ENCODE measurements at places on chromosomes 2 and 18. TPM values are rescaled to one million over a fixed set of nuclear protein-coding genes. Genes with fewer than 3 reads are reported as not detected.

The CCDC68 gene
- 1.1 TPM for total RNA-seq

The INHBB gene
- total RNA-seq = not detected

The CTNNA2 gene
- not detected for total RNA-seq

The C2orf66 gene
- total RNA-seq = not detected

The CYP27C1 gene
- total RNA-seq = not detected

The SMAD2 gene
- 33.4 TPM for total RNA-seq

The MYOM1 gene
- total RNA-seq = 0.13 TPM

The OSBPL6 gene
- total RNA-seq = not detected

The FTCDNL1 gene
- total RNA-seq = 0.69 TPM

The CHST10 gene
- total RNA-seq = not detected

The RGPD3 gene
- 0.03 TPM for total RNA-seq

The PRKAG3 gene
- not detected for total RNA-seq

GRCh38 chr2:2588777-2589176, 257.7 kb upstream of the MYT1L start:
- DNase-seq = no peak

- DNase-seq = no peak
These were observed 60.9 kb downstream of the SH3YL1 start for GRCh38 chr2:202945-203344.

DNA sequence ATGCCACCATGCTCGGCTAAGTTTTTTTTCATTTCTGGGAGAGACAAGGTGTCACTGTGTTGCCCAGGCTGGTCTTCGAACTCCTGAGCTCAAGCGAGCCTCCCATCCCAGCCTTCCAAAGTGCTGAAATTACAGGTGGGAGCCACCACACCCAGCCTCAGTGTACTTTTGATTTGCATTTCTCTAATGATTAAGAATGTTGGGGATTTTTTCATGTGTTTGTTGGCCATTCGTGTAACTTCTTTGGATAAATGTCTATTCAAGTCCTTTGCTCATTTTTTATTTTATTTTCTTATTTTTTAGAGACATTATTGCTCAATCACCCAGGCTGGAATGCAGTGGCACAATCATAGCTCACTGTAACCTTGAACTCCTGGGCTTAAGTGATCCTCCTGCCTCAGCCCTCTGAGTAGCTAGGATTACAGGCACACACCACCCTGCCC, 73.1 kb downstream of the TMEM185B start:
- DNase-seq = no peak

DNA sequence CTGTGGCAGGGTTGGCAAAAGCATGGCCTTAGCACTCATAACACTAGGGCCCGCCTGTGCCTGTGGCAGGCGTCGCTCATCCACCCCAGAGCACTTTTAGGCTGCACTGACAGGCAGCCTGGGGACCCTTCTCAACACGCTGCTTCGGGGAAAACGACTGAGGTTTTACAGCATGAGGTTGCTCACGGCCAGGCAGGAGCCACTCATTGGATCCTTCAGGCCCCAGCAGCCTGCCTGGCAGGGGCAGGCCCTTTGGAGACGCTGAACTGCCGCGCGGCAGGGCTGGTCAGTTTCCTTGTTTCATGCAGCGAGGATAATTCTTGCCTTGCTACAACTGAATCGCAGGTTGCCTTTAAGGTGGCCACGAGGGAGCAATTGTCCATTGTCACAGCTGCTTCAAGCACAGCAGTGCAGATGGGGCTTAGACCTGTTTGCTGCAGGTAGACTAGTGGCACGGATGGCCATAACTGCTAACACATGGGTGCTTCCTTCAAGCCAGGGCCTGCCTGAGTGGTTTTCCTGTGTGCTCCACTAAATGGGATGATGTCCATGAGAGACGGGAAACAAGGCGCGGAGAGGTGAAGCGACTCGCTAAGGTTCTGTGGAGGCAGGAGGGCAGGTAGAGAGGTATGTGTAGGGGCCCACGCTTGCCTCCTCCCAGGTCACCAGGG, 49.9 kb upstream of the HS6ST1 start:
- no peak for DNase-seq

DNA sequence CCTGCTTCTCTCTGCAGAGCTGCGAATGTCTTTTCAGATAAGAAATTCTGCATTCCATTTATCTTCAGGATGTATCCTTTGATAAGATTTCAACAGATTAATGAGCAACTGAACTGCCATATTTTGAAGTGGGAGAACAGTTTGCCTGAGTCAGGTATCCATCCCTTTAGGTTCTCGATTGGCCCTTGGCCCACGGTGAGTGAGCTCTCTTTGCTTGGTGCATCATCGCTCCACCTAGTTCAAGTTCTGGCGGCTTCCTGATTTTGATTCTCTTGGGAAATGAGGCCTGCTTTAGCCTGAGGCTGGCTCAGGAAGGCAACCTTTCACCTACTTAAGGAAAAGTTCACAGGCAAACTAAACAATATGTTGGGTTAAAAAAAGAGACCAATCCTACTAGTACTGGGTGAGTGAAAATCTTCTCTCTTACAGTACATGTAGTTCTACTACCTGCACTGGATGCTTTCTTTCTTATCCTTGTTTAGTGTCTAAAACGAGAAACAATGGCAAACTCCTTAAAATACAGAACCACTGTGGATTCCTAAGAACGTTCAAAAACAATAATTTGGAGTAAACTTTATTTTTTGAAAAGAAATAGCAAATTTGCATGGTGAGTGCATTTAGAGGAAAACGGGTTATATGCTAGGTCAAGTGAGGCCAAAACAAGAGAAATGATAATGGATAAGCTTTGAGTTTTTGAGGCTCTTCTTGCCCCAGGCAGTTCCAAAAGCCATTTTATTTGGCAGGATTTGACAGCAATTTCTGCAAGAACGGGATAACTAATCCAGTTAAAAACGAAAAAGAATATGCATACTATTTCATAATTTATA, 837 bp upstream of the ACSL3 start:
- DNase-seq = peak; percentile 84

DNA sequence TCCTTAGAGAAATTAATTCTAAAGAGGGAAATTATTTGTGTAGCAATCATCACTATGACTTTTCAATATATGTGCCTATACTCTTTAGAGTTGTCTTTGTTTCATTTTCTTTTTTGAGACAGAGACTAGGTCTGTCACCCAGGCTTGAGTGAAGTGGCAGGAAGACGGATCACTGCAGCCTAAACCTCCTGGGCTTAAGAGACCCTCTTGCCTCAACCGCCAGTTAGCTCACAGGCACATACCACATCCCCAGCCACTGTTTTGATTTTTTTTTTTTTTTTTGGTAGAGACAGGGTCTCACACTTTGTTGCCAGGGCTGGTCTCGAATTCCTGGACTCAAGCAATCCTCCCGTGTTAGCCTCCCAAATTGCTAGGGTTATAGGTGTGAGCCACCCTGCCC, 12.4 kb downstream of the YWHAQ start:
- no peak for DNase-seq

DNA sequence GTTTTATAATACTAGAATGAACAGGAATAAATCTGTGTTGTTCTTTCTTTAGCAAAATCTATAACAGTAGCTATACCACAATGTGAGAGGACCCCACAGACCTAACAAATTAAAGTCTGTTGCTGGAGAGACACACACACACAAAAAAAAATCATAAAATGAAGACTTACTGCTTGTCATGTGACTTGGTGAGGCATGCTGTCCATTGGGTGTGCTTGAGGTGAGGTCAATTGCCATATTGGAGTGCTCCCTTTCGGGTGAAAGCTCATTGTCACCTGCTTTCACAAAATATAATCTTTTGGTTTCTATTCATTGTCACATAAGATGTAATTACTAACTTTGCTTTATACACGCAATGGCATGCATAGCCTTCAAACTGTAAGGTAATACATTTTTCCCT, 3.9 kb downstream of the IKZF2 start:
- DNase-seq = no peak

DNA sequence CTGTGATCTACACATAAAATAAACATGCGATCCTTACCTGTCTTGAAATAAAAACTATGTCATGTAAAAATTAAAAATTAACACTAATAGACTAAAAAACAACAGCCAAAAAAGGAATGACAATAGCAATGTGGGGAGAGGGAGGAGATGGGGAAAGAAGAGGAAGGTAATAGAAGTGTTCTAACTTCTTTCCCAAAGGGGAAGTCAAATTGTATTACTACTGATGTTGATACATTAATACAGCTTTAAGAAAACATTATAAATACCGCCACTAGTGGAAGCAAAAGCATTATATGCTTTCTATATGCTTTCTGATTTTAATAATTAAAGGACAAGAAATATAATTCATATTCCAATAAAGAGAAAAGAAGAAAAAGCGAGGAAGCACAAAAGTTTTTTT, 22.2 kb downstream of the ZNF516 start:
- no peak for DNase-seq

DNA sequence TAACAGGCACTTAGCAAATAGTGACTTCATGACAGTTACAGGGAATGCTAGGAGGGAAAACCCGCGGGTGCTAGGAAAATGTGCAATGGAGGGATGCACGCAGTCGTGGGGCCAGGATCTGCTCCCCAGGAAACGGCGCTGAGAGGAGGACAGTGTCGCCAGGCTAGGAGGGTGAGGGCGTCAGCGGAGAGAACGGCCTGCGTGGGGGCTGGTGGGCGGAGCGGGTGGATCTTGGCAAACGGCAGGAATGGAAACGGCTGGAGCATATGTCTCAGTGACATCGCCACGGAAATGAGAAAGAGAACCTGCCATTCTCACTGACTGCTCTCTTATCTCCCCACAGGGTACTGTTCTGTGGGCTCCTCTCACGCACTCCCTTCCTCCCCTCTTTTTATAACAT, 478.5 kb upstream of the ID2 start:
- no peak for DNase-seq

DNA sequence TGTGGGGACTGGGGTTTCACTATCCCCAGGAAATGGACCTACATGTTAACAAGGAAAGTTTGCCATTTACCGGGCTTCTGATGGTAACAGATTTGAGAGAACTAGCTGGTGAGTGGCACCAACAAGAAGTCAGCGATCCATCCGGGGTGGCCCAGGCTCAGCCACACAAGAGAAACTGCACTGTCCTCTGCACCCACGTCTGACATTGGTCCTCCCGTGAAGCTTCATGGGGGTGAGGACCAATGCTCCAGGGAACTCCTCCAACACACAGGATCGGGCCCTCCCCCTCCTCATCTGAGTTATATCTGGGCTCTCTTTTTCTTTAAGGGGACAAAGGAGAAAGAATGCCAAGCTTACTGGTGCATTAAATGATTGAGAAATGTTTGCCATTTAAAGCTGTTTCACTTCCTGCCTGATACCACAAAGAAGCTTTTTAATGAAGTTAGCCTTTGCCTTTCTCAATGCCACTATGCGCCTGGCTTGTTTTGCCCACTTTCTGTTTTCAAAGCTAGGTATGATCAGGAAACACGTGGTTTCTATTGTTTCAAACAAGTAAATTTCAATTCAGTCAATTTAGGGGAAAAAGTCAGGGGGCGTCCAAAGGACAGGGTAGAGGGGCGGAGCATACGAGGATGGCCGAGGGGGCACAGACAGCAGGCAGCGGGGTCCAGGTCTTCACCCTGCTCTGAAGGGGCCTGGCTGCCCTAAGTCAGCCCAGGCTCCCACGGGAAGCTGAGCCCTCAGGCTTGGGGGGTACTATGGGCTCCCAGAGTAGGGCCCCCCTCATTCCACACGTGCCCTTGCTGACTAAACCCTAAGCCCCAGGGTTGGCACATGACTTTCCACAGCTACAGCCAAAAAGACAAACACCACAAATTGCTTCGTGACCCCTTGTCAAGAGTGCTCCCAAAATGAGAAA, 204.0 kb upstream of the ID2 start:
- no peak for DNase-seq

- peak; percentile 51 for DNase-seq
These were observed 1029.1 kb upstream of the KLHL29 start for GRCh38 chr2:22355816-22356433.

GRCh38 chr2:55743583-55743982, 49.9 kb upstream of the PNPT1 start:
- no peak for DNase-seq

GRCh38 chr2:27093430-27094352, 7.1 kb downstream of the KHK start:
- DNase-seq = no peak

- DNase-seq = no peak
These were observed 33.1 kb upstream of the NPC1 start for GRCh38 chr18:23619388-23619881.

DNA sequence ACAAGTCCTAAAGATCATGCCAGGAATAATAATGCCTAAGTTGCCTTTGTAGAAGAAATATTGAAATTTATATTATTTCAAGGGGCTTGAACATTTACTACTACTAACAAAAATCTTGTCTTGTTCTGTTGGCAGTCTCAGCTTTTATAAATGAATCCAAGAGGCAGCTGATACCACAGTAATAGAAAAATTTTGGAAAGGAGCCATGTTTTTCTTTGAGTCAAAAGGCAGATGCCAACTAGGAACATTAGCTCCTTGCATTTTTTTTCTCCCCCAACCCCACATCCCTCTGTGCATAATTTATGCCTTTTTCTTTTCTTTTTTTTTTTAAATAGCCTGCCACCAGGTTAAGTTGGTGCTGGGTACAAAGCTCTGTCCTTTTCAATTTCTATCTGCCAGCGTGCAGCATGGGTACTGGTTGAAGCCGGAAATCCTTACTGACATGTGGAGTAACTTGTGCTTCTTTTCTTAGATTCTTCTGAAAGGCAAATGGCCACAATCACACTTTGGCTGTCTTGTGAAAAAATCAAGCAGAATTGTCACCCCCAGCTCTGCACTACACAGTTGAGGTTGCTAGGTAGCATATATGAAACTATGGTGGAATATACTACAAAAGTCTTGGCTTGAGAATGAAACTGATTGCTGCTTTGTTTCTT, 98.8 kb downstream of the RHBDD1 start:
- no peak for DNase-seq

DNA sequence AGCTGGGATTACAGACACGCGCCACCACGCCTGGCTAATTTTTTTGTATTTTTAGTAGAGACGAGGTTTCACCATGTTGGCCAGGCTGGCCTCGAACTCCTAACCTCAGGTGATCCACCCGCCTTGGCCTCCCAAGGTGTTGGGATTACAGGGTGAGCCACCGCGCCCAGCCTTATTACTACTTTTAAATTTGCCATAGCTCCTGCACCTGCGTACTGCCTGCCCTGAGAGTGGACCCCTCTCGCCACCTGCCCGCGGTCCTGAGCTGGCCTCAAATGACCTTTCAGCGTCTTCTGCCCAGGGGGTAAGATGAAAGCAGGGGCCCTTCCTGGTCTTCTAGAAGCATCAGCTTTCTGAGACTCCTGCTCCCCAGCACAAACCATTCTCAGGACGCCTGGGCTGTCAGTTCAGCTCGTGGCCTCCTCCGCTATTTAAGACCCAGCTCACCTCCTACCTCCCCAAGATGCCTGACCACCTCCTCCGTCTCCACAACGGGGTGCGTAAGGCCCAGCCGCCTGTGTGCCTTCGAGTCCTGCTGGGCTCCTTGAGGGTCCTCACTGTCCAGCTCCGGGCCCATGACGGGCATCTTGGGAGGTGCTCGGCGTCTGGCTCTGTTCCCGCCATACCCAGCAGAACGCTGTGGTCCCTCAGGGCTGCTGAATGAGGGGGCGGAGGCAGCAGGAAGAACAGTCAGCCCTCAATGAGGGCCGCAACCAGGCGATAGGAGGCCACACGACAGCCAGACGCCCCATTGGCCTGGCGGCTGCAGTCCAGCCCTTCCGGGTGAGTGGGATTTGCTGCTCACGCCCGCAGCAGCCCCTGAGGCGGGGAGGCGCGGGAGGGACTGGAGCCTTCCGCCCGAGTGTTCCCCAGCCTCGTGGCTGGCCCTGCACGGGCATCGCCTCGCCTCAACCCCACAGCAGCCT, 266.6 kb downstream of the TFCP2L1 start:
- DNase-seq = no peak

- no peak for DNase-seq
These were observed 492.8 kb upstream of the FSIP2 start for GRCh38 chr2:185245806-185246205.
